NCI-H1092 (cell line): ENCODE measurements at places on chromosomes 1 and 21.
A peak's percentile ranks its signal among the peaks of the same experiment; 100 is the strongest.

DNA sequence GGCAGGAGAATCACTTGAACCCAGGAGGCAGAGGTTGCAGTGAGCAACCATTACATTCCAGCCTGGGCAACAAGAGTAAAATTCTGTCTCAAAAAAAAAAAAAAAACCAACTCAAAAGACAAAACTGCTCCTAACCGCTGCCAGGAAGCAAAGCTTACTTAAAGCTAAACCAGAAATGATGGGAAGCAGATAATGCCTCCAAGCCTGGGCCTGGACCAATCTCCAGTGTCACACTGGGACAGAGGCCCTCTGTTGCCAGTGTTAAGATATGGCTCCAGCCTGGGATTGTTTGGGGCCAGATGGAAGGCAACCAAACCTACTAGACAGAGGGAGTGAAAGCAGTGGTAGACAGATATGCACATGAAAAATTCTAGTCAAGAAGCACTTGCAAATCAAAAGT, 36.9 kb downstream of the NSL1 start:
- DNase-seq, result no peak

GRCh38 chr1:6770751-6771440, 14.4 kb upstream of the CAMTA1 start:
- no peak for DNase-seq

GRCh38 chr1:224825525-224826000, 103.9 kb upstream of the DNAH14 start:
- no peak for DNase-seq

DNA sequence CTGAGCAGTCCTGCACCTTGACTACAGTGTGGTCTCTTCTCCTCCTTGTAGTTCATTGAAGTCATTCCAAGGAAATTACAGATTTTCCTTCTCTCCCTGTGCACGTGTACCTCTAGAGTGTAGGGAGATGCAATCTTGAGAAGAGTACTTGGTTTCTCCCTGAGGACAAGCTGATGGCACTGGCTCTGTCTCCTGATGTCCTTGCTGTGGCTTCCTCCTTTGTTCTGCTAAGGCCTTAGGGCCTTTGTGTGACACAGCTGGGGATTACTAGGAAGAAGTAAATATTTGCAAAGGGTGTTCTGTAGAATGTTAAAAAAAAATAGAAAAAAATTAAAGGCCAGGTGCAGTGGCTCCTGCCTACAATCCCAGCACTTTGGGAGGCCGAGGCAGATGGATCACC, 66.2 kb upstream of the APOBEC4 start:
- DNase-seq, result no peak

GRCh38 chr1:28110555-28110954, 22.1 kb upstream of the EYA3 start:
- no peak for DNase-seq

DNA sequence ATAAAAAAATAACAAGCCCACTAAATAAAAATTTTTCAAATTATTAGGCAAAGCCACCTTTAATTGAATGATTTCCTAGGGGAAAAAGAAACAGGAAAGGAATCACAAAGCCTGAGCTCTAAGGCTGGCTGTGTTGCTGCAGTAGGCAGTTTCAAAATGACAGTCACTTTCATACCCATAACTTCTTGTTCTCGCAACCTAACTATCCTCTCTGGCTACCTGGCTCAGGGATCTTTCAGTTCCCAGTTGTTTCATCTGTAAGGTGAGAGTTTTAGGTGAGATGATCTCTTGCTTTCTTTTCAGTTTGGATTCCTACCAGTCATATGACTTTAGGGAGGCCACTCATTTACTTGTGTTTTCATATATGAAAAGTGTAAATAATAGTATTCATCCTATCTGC, 226.1 kb downstream of the ASTN1 start:
- DNase-seq, result no peak

- DNase-seq, result no peak
Observed at GRCh38 chr21:42575111-42575510, 61.5 kb downstream of the SLC37A1 start.

DNA sequence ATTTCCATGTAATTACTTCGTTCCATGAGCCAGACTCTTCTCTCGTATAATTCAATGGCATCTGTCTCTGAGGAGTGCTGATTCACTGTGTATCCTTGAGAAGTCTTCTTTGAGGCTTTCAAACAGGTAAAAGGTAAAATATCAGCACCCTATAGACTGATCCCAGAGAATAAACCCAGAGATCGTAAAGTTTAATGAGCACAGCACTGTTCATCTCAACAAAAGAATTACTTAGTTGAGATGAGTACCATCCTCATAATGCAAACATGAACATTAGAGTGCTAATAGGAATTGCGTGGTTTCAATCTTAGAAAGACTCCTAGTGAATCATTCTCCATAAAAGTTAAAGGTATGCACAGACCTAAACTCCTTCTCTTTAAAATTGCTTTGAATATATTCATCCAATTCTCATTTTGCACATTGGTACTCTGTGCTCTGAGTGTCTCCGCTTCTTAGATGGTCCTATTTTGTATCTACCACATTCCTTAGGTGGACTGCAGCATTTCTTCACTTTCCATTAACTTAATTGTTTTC, 97.2 kb downstream of the TBX15 start:
- no peak for DNase-seq

DNA sequence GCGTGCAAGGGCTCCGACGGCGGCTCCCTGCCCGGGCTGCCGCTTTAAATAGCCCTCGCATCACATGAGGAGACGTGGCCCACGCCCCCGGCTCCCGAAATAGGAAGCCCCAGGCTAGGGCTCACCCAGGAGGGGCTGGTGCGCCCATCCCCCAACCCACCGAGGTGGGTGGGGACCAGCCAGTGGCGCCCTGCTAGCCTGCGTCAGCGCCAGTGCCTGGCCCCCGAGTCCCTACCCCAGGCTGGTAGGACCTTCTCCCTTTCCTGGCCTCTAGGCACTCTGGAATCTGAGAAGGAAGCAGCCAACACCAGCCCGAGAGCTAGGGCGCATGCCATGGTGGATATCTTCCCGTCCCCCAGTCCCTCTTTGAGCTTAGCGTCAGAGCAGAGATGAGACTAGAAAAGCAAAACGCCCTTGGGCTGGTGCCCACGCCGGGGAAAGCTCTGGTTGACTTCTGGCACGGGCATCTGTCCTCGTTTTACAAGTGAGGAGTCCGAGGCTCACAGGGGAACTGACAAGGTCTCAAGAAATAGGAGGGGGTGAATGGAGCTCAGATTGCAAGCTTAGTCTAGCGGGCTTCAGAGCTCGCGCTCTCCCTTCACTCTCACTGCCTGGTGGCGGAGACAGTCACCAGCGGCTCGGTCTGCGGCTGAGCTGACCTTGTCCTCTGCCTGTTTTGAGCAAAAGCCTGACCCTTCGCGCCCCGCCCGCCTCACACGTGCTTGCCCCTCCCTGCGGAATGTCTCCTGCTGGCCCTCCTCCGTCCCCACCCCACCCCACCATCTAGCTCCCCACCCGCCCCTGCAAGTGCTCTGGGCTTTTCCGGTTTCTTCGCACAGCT, at the start of gene FABP3:
Gene FABP3, minus strand, starts transcription at position 21 of the 841 bp plus-strand sequence. CDS start 62 bp downstream, outside the sequence.
- peak; percentile 27 for DNase-seq
